ENCODE measurements at places on chromosomes 2 and 18.

DNA sequence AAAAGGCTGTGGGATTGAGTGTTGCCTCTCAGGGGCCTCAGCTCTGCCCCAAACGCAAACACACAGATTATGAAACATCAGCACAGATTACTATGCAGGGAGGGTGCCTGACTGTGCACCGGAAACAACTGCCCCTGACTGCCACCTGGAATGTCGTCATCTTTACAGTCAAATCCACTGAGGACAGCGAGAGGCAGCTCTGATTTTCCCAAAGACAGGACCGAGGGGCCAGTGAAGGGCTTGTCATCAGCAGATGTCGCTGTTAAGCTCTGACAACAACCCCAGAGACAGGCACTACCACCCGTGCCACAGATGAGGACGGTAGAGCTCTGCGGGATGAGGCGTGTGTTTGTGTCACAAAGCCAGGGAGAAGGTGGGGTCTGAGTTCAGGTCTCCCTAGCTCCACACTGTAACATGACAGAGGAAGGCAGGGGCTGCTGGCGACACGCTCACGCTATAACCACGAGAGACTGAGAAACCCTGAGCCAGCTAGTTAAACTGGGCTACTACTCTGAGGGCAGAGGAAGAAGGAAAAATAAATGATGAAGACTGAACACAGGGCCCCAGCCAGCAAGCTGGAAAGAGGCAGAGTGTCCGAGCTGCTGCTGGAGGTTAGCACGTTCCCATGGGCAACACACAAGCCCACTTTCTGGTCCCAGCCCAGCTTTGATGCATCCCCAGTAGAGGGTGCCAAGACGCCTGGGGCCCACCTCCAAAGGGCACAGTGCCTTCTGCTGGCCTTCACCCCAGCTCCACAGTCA is 47.0 kb downstream of the PARD6G start:
- peak; percentile 40 for DNase-seq

- DNase-seq, result no peak
Observed at GRCh38 chr2:239310401-239311061, 90.3 kb downstream of the HDAC4 start.

GRCh38 chr18:13606604-13607254 is 119.6 kb downstream of the FAM210A start:
- DNase-seq, result no peak

DNA sequence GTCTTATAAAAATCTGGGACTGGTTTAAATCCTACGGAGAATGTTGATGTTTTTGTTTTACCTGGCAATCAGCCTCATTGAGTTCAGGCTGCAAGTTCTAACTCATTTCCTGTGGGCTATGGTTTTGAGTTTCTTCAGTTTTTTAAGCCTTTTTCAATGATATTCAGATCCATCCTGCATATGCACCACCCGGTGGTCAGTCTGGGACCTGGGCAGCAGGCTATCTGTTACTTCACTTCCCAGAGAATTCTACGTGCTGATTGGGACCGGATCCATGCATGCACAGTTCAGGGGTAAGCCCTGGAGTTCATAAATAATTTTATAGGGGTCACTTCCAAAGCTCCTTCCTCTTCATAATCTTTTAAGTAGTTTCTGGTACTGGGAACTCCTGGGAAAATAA is 339.2 kb upstream of the HNRNPA3 start:
- DNase-seq, result no peak

- no peak for DNase-seq
Observed at GRCh38 chr2:45191976-45192375, 182.7 kb upstream of the SIX2 start.

All from nucleus accumbens (tissue), 56 donors.